ENCODE measurements at places on chromosomes 4 and X.
A peak's percentile ranks its signal among the peaks of the same experiment; 100 is the strongest.

DNA sequence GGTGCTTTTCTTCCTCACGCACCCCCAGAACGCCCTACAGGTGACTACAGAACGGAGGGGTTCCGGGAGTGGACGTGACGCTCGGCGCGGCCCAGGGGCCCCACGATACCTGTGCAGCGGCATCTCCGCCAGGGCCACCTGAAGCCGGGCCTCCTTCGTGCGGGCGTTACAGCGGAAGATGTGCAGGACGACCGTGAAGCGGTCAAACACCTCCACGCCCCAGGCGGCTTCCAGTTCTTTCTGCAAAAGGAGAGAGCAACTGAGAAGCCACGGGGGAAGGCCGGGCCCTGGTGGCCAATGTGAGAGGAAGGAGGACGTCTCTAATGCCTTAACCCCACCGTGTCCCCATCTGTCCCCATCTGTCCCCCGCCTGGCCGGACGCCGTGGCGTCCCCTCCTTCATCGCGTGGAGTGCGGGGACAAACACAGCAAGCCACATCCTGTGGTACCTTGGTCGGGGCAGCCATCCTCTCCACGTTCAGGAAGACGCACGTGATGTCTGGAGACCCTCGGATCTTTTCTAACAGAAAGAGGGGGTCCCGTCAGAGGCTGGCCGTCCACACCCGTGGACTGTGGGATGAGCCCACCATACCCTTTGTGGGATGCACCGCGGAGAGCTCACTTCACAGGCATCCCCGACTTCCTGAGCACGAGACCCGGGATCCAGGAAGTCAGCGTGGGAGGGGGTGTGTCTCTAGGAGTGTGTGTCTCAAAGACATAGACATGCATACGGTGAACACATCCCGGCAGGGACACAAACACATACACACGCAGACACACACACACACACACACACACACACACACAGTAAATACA, 3.6 kb downstream of the GTPBP6 start:
- DNase-seq = no peak

DNA sequence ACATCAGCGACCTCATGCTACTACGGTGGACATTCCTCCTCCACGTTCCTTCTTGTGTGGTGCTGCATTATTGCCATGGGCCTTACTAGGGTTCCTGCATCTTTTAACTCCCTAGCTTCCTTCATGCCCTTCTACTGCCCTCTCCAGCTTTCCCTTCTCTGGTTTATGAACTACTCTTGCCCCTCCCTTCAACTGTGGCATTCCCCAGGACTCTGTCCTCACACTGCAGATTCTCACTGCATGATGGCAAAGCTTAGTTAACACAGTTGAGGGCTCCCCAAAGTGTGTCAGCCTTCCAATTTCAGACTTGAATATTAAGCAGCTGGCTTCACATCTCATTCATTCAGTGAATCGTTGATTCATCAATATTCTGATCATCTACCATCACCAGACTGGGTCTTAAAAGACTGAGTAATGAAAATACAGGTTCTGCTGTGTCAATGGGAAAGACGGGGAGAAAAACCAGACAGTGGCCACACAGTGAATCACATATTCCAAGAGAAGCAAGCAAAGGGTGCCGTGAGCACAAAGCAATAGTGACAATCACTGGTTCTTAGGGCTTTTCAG, 53.0 kb downstream of the ZFX start:
- DNase-seq = peak; percentile 9

DNA sequence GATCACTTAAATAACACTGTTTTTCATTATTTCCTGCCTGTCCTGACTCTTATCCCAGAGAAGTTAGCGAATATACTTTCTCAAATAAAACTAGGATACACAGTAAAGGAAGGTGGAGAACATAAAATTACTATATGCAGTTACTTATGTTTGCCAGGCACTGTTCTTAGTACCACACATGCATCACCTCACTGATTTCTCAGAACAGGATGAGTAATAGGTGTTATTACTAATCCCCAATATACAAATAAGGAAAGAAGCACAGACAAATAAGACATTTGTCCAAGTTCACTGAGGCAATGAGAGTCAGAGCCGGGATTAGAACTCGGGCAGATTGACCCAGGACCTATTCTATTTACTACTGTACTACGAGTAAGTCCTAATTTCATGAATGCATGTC, 91.7 kb downstream of the CORIN start:
- DNase-seq = no peak

GRCh38 chrX:18956303-18957032, 27.4 kb downstream of the PHKA2 start:
- no peak for DNase-seq

- no peak for DNase-seq
These were observed 1644.9 kb upstream of the TENM3 start for GRCh38 chr4:180598281-180598680.

- DNase-seq = no peak
These were observed 78.7 kb upstream of the ZNF518B start for GRCh38 chr4:10535912-10536311.

- DNase-seq = no peak
These were observed 234.1 kb upstream of the NR3C2 start for GRCh38 chr4:148676344-148676743.
